ENCODE measurements at places on chromosomes 11 and 22.

DNA sequence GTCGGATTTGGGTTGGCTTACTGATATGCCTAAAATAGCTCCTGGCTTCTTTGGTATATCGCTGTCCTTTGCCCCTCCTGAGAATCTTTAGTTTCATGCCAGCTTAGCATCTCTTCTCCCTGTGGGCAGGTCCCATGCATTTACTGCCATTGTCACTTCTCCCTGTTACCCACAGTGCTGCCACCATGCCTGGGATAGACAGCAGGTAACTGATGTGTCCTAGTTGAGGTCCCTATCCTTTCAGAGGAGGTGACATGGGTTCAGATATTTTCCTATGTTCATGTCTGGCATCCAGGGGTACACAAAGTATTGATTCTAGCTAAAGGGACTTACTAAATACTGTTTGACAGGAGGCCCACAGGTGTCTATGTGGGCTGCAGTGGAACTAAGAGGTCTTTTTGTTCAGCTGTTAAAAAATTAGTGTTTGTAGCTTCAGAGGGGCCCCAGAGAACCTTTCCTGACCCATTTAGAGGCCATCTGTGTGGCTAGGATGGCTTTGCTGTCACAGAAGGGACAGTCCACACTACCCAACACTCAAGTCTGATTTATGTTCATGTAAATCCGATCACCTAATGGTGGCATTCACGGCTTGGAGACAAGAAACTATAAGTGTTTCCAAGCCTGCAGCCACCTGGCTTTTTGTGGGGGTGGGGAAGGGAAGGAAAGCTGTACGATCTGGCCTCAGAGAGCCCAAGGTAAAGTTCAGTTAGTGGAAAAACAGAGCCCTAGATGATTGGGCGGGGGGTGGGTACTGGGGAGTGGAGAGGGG, 8.5 kb downstream of the TIMP3 start:
- DNase-seq = no peak

- no peak for DNase-seq
Measured at GRCh38 chr11:134634897-134635831, 223.1 kb upstream of the B3GAT1 start.

DNA sequence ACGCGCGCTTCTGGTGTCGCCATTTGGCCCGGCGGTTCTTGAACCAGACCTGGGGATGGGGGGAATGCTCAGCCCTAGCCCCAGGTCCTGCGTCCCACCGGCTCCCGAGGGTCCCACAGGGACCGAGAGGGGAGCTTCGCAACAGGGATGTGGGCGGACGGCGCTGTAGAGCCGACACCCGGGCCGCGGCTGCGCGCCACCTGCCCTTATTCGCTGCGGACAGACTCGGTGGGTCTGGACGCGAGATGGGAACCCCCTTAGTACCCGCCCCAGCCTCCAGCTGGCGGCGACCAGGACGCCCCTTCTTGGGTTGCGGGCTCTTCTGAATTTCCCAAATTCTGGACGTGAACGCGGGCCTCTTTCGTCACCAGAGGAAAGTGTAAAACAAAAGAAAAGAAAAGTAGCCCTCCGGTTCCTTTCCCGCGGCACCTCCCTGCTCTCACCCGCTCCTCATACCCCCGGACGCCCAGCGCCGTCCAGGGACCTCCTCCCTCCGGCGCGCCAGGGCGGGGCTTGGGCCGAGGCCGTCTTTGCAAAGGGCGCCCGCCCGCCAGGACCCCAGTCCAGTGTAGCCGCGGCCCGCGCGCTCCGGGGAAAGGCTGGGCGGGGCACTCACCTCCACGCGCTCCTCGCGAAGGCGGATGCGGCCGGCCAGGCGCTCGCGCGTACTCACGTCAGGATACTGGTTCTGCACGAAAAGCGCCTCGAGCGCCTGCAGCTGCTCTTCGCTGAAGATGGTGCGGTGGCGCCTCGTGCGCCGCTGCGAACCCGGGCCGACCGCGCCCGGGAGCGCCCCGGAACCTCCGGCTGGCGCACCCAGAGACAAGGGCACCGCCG, 827 bp downstream of the GSC2 start:
- DNase-seq = no peak

GRCh38 chr11:11788063-11788710, 53.6 kb upstream of the USP47 start:
- DNase-seq = no peak

DNA sequence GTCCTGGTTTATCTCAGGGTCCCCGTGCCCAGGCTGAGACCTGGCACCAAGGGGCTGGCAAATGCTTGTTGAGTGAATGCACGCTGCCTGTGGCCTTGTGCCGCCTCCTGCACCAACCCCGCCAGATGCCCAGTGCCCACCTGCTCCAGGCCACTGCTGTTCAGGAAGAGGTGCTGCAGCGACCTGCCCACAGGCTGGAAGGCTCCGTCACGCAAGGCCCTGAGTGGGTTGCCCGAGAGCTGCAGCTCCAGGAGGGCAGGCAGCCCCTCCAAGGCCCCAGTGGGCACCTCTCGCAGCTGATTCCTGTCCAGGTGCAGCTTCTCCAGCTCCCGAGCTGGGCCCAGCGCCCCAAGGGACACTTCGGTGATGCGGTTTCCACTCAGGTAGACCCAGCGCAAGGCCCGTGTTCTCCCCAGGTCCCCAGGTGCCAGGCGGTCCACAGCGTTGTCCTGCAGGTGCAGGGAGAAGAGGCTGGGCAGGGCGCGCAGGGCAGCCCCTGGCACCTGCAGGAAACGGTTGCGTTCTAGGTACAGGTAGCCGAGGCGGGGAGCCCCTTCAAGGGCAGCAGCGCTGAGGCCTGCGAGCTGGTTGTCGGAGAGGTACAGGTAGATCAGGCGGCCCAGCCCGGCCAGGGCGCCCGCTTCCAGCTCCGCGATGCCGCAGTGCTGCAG, 3.6 kb downstream of the CHADL start:
- DNase-seq = no peak

- DNase-seq = peak; percentile 87
Measured at GRCh38 chr22:27113211-27113635, 455.8 kb downstream of the MIAT start.

GRCh38 chr22:33792832-33793231, 127.4 kb downstream of the LARGE1 start:
- DNase-seq = no peak

DNA sequence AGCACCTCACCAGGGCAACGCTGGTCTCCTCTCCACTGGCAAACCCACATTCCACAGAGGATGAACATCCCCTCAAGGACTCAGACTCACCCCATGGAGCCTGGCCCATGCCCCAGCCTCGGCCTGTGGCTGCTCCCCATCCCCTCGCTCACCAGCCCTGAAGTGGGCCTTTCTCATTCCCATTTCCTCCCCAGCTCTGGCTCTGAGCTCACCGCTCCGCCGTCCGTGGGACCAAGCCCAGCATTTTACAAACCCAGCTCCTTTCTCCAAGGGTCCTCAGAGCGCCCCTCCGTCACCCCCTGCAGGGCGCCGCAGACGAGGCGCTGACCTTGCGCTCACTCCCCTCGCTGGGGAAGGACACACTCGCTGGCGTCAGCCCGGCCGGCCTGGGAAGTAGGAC, 6.9 kb upstream of the IGF2 start:
- no peak for DNase-seq

GRCh38 chr22:40628354-40629042, 8.0 kb downstream of the MRTFA start:
- peak; percentile 81 for DNase-seq

DNA sequence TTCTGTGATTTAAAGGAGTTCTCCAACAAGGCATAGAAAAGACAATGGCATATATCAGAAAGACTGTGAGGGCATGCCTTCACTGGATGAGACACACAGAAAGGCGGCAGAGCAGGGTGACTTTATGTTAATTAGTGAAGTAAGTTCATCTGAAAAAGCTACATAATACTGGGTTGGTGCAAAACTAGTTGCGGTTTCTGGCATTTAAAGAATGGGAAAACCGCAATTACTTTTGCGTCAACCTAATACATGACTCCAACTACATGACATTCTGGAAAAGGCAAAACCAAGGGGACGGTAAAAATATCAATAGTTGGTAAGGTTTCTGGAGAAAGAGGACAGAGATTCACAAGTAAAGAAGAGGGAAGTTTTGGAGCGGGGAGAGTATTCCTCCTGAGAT, 5.1 kb downstream of the RFPL1 start:
- no peak for DNase-seq

DNA sequence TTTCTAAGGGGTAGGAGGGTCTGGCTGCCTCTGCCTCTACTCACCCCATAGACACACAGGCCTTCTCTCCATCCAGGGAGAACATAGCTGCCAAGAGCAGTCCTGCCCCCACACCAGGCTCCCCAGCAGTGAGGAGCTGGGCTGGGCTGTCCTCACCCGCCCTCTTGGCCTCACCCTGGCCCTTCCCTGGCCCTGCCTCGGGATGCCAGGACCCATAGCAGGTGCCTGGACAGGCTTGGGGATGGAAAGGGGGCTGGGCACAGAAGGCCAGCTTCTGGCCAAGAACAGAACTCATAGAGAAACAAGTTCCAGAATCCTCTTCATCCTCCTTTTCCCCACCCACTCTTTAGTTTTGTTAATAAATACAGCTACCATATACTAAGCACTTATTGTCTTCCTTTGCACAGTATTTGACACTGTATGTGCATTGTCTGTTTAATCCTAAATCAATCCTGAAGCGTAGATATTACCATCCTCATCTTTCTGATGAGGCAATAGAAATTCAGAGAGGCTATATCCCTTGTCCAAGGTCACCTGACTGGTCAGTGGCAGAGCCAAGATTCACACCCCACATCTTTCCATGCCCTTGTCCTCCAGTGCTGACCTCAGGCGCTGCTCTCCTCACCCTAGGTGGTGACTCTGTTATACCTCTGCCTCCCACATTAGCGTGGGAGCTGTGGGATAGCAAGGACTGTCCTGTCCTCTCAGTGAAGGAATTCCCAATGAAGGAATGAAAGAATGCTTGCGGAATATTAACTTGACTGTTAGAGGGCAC, 22.0 kb upstream of the MYOD1 start:
- no peak for DNase-seq

- DNase-seq = no peak
Measured at GRCh38 chr11:27525824-27526516, 19.4 kb upstream of the LIN7C start.

- DNase-seq = no peak
Measured at GRCh38 chr22:31488988-31489617, 539 bp downstream of the EIF4ENIF1 start.

DNA sequence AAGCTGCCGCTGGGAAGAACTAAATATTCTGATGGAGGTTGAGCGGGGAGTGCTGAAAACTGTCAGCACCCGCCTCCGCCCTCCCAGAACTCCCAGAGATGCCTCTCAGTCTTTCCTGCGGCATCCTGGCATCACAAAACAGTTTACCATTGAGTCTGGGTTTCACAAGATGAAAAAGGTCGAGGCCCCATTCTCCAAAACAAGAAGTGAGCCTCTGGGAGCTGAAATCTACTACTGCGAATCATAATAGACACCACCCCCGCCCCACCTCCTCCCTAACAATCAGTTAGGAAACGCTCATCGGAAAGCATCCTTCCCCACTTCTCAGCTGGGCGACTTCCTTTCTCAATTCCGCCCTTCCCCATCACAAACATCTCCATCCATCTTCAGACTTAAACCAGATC, 1.0 kb downstream of the SUN2 start:
- DNase-seq = peak; percentile 27

DNA sequence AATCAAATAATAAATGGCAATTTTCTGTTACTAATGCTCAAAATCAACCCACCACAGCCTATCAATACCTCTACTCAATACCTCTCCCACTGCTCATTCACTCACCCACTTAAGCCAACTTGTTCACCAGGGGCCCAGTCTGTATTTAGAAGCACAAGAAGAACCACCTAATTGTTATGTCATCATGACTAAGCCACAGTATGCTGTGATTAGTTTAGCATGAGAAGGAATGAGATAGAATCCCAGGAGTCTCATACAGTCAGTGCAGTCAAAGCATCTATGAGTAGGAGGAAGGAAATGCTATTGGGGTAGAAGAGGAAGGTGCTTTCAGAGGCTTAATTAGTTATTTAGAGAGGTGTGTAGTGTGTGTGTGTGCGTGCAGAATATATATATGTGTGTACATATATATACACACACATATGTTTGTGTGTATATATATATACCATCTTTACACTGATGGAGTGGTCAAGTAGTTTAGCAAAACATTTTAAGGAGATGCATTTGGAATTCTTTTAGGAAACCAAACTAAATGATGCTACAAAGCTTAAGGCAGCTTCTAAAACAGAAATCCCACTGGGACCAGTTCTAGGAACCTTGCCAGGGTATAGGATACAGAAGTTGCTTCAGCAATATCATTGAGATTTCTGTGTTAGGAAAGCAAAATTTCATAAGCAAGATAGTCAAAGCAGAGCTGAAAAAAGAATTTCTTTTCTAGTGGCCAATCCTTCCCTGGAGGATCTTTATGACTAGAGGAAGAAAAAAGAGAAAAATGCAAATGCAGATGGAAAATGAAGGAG, 27.5 kb downstream of the KCNA4 start:
- peak; percentile 63 for DNase-seq

- no peak for DNase-seq
Measured at GRCh38 chr22:26041931-26042330, 127.3 kb upstream of the SEZ6L start.

- DNase-seq = no peak
Measured at GRCh38 chr11:7444091-7444981, 41.0 kb upstream of the OLFML1 start.

DNA sequence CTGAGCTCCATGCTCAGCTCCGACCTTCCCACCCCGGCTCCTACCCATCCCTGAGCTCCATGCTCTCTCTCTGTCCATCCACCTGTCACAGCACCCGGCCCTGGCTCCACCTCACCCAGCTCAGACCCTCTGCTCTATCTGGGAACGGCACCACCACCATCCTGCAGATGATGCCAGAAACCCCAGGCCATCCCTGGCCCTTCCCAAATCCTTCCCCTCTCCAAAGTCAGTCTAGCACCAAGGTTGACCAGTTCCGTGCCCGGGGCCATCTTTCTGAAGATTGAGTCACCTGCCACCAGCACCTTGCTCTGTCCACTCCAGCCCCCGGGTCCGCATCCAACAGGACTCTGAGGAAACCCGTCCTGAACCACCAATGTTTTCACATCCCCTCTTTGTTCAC, 969.6 kb downstream of the BRD1 start:
- DNase-seq = no peak

DNA sequence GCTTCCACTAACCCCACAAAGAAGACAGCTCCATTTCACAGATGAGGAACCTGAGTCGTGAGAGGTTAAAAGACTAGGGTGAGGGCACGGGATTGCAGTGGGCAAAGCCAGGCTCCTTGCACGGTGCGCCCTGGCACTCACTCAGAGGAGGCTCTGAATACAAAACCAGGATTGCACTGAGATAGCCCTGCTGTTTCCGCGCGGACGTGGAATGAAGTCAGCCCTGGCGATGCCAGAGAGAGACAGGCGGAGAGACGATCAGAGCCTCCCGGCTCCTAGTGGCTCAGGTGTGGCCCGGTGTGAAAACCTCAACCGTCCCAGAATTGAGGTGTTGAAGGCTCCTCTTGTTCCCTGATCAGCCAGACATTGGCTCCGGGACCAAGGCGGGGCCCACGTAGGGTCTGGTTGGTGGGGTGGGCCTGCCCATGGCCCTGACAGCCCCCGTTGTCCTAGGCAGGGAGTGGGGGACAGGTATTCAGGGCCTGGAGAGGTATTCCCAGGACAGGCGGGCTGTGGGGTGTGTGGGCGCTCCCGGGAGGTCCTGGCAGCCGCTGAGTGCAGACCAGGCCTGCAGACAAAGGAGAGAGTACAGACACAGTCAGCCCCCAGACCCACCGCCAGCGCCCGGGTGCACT, 43.1 kb upstream of the LINC01488 start:
- no peak for DNase-seq

GRCh38 chr11:63866211-63866610, 27.3 kb downstream of the MARK2 start:
- DNase-seq = peak; percentile 55

GRCh38 chr22:48397531-48398180, 1430.0 kb downstream of the BRD1 start:
- DNase-seq = no peak

Data from bronchial epithelial cell (primary cell).